ENCODE measurements at places on chromosomes 7 and 10.

- DNase-seq = peak; percentile 42
Measured at GRCh38 chr10:103598654-103599115, 105.2 kb downstream of the NEURL1 start.

DNA sequence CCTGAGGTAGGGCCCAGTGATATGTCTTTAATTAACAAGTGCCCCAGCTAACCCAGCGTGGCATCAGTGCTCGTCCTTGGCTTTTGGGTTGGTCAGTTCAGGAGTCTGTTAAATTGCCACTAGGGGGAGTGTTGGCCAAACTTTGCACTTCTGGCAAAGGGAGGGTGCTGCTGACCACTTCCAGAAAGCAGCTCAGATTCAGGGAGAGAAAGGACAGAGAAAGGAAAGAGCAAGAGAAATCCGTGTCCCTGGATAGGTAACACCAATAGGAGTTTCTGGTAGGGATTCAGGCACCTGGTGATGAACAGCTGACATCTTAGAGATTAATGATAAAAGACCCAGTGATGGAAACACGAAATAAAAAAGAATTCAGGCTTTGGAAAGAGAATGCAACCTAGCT is 243.1 kb upstream of the AOAH start:
- DNase-seq = peak; percentile 31

DNA sequence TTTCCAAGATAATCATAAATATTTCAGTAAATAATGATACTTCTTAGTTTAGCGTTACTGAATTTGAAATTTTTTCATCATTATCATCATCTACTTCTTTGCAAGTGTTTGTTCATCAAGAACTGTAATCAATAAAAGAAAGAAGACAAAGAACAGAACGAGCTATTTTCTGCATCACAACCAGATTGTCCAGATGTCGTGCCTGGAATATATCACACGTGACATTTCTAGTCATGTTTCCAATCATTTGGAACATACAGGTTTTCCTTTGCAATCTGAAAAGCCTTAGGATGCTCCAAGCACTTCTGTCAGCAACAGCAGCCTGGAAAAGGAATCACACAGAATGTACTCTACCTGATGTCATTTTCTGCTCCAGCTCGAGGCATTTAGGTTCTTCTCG is 107.4 kb downstream of the FAM107B start:
- no peak for DNase-seq

GRCh38 chr7:39304668-39305405 is 261.4 kb upstream of the YAE1 start:
- peak; percentile 9 for DNase-seq

GRCh38 chr10:35794703-35795102 is 152.6 kb upstream of the FZD8 start:
- no peak for DNase-seq

- DNase-seq = peak; percentile 84
Measured at GRCh38 chr7:44678471-44679179, 70.0 kb upstream of the ZMIZ2 start.

Measured in MV-4-11 (cell line).